Activated naive CD4-positive, alpha-beta T cell (primary cell): ENCODE measurements at places on chromosomes 7 and 10.

GRCh38 chr10:68897336-68897741 is 3.8 kb upstream of the DDX50 start:
- DNase-seq, result no peak

DNA sequence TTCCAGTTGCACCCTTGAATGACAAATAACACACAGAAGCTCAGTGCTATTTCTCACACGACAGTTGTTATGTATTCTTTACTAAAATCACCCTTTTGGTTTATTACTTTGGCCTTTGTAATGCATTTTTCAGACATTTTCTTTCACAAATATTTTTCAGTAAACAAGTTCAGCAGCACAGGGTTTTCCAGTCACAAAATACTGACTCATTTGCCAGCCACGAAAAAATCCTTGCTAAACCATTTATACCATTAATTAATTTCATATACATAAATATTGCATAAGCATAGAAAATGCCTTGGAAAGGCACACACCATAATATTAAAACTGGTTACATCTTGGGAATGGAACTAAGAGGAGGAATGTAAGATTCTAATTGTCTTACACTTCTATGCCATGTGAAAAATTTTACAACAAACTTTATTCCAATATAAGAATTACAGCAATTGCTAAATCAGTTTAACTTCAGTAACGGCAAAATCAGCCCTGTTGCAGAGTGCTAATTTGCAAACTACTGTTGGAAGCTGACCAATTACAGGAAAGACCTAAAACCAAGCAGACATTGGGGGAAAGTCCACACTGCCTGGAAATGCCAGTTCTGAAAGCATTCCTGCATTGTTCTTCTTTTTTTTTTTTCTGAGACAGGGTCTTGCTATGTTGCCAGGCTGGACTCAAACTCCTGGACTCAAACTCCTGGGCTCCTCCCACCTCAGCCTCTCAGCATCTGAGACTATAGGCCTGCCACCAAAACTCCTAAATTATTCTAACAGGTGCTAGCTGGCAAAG is 31.6 kb upstream of the PBLD start:
- no peak for DNase-seq

DNA sequence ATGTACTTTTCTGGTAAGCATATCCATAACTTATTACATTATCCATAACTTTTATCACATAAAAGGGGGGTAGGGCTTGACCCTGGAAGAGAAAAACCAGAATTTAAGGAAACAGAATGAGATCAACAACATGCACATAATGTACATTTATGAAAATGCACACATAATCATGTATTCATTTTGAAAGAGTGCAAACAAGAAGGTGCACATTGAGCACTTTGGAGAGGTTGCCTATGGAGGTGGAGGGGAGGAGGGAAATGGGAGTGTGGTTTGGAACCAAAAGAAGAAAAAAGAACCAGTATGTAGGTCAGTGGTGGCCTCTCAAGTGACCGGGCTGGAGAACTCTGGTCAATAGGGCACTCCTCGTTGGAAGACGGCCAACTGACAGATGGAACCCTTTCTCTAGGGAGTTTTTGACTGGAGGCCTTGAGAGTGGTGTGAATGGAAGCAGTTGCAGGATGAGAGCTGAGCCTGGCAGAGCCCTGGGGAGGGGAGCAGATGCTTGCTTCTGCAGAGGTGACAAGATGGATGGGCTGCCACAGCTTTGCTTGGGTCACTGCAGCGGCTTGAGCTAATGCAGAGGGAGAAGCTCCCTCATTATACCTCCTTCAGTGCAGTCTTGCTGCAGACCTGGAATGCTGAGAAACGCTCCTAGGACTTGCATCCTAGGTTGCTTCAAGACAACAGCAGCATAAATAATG is 192.7 kb downstream of the SEC23IP start:
- DNase-seq, result no peak

GRCh38 chr10:125121003-125121402 is 39.4 kb downstream of the CTBP2 start:
- DNase-seq, result no peak

DNA sequence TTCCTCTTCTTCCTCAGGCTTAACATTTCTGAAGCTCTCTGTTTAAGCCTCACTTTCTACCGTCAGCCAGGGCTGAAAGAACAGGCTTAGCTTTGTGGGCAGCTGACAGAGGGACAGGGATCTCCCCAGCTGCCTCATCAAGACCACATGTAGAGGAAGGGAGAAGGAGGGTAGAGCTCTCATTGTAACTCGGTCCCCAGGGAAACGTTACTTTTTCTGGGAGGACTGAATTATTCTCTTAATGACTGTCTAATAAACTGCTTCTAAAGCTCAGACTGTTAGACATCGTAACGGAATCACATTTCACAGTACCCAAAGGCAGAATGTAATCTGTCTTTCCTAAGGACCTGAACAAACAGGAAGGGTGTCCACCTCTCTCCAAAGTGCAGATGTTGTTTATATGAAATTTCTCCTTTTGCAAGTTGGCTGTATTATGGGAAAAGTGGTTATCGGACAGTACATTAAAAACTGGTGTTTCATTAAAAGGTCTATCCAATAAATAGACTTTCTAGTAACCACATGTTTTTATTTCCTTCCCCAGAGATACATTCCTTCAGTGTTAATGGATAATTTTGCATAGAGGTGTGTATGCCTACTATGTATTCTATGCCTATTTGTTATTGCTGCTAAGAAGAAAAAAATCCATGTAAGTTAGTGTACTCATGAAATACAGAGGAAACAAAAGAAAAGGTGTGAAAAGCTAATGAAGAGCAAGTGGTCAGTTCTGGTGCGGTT is 144.2 kb downstream of the CTTNBP2 start:
- no peak for DNase-seq

DNA sequence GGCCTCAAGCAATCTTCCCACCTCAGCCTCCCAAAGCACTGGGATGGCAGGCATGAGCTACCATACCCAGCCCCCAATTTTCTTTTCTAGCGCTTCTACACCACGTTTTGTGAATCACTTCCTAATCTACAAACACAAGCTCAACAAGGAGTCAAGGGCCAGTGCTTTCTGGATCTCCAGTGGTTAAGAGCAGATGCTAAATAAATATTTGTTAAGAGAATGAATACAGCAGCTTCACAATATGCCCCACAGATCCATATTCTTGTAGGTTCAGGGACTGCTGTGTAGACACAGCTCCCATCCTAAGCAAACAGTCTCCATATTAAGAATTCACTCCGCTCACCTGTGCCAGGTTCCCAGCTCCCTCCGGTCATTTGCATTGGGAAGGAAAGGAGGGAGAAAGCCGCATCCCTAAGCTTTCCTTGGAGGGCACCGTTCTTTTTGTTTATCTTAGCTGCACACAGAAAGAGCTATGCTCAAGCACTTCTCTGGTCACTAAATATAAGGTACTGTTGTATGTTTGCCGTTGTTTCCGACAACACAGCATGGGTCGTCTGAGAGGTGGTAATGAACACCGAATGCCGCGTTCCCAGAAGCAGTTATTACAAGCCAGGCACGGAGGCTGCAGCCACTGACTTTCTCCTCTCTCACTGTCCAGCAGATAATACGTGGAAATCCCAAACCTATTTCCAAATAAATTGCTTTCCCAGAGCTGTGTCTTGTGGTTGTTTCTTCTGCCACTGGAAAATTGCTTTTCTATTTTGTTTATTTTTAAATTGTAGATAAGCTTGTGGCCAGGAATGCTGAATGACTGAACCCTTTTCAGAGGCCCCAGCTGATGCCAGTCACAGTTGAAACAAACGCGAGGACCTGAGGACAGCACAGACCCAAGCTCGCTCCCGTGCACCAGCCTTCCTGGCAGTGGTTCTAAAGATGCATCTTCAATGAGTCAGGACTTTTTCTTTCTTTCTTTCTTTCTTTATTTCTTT is 217.1 kb downstream of the PRPF18 start:
- DNase-seq, result no peak

- no peak for DNase-seq
Measured at GRCh38 chr7:99126921-99127553, 16.9 kb downstream of the SMURF1 start.

GRCh38 chr7:5634107-5634950 is 147.1 kb downstream of the RNF216 start:
- DNase-seq, result no peak

DNA sequence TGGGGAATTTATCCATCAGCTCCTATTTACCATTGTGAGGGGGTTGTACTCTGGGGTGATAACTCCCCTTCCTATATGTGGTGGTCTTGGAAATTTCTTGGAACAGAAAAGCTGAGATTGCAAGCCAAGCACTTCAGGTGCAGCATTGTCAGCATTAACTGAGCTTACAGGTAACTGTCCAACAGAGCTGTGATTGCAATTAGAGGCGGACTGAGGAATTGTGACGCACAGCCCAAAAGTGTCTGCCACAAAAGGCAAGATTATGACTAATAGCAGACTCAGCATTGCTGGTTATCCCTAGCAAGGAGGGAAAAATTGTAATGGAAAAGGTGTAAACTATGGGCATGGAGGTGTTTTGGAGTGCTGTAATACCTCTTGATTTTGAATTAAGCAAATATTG is 126.1 kb upstream of the AGR3 start:
- no peak for DNase-seq

DNA sequence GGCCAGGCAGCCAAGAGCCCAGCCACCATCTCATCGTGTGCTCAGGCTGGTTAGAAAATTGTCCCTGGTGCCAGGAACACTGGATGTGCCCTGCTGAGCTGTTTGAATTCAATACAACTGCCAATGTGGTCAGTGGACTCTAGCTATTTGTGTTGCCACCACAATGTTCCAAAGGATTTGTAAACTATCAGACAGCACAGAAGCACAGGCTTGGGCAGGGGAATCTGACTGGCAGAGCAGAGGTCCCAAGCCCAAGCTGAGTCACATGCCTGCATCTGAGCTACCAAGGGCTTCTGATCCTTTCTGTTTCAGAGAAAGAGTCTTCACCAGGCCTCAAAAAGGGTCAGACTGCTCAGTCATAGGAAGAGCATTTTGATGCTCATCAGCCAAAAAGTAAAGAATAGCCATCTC is 232.1 kb upstream of the SEMA3C start:
- no peak for DNase-seq

GRCh38 chr10:23199768-23200511 is 7.8 kb downstream of the PTF1A start:
- no peak for DNase-seq

- DNase-seq, result no peak
Measured at GRCh38 chr7:70389531-70390151, 742.3 kb upstream of the GALNT17 start.

DNA sequence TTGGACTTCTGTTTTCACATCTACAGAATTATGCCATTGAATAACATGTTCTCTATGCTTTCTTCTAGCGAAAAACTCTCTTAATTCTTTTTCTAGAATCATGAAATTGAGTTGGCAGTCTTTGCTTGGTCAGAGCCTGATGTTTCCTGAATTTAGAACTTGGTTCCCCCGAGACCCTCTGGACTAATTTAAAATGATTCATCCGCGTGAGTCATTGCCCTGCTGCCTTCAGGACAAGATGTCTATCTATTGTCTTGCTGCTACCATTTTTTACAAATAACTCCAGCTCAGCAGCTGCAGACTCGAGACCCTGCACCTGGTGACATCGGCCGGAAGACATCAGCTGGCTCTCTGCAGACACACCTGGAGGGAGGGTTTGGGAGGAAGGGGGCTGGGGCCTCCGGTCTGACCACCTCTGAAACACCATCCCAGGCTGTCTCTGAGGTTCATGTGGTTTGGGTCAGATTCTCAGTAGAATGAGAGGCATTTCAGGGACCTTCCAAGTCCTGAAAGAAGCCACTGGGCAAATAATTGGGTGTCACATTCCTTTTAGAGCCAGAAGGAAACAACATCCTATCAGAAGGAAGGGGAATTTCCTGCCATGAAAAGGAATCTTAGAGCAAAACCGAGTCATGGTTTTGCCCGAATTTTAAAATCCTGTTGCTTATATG is 20.9 kb upstream of the KLF6 start:
- DNase-seq, result peak; percentile 17

DNA sequence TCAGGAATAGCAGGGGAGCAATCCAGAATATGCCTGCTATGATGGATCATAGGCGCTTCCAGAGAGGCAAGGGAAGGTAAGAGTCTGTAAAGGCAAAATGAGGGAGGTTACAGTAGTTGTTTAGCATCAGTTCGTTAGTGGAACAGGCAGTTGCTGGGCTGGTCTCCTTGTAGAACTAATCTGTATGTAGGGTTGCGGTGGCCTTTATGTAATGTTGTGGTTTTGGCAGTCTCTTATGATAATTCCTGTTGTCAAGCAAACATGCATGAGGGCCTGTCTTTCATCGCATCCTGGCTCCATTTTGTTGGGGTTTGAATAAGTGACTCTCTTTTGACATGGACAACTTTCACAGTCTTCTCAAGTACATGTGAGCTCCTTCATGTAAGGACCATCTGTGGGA is 427.8 kb upstream of the LRGUK start:
- no peak for DNase-seq

- no peak for DNase-seq
Measured at GRCh38 chr7:157306846-157307838, 29.7 kb upstream of the DNAJB6 start.

DNA sequence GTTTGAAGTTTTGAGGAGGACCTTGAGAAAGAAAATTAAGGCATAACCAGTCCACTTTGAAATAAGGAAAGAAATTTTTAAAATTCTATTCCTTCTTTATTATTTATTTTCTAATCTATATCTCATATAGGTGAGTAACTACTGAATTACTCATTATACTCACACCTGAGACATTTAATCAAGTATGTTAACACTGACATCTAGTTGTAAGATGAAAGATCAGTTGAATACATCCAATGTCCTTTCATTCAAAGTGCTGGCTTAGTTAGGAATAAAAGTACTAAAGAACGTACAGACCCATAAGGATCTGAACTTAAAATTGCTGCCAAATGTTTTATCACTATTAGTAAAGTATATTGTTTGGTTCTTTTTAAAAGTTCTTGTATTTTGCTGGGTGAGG is 23.5 kb downstream of the TRDMT1 start:
- no peak for DNase-seq

DNA sequence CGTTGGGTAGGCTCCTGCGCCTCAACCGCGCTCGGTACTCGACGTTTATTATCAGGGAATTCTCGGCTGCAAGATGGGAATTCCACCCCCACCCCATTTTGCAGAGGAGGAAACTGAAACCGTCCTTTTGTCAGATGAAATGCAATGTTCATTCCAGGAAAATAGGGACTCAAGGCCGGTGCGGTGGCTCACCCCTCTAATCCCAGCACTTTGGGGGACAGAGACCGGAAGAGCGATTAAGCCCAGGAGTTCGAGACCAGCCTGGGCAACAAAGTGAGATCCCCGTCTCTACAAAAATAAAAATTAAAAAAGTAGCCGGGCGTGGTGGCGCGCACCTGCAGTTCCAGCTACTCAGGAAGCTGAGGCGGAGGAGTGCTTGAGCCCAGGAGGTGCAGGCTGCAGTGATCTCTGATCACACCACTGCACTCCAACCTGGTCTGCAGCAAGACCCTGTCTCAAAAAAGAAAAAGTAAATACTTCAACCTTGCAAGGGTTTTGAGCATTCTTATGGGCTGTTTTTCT is 720 bp upstream of the RFC2 start:
- DNase-seq, result no peak

DNA sequence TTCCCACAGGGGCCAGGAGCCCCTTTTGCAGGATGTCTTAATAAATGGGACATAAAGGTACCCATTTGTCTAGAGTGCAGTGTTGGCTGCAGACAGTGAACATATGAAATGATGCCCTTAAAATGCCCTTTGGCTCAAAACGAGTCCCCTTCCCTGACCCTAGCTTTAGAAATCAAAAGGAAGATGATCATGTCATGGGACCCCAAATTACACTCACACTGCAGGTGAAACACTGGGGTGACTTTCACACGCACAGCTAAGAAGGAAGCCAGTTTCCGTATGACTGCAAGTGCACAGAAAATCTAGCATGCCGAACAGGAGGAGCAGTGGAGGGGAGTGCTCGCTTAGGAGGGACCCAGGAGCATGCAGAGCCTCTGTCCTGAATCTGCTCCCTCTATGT is 154.5 kb upstream of the KLF14 start:
- no peak for DNase-seq

- no peak for DNase-seq
Measured at GRCh38 chr10:75350791-75351190, 50.8 kb downstream of the ZNF503 start.
